ENCODE measurements at places on chromosomes 5 and 9.

GRCh38 chr5:146947181-146947941 is 68.8 kb upstream of the PPP2R2B start:
- no peak for DNase-seq

DNA sequence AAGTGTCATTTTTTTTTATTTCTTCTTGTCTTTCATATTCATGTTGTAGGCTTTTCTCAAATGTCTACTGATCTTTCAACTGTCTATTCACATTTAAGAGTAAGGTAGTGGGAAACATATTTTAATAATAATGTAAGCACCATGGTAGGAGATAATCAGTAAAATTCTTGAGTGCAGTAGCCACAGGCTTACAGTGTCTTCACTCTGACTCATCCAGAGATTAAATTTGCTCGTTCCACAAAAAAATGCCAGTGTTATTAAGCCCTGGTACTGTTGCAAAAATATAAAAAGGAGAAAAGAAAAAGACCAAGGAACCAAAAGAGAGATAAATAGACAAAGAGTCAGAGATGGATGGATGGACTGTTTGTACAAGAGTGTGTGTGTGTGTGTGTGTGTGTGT is 43.0 kb downstream of the PARP8 start:
- DNase-seq = no peak

GRCh38 chr5:38404667-38405276 is 146.4 kb downstream of the EGFLAM start:
- no peak for DNase-seq

DNA sequence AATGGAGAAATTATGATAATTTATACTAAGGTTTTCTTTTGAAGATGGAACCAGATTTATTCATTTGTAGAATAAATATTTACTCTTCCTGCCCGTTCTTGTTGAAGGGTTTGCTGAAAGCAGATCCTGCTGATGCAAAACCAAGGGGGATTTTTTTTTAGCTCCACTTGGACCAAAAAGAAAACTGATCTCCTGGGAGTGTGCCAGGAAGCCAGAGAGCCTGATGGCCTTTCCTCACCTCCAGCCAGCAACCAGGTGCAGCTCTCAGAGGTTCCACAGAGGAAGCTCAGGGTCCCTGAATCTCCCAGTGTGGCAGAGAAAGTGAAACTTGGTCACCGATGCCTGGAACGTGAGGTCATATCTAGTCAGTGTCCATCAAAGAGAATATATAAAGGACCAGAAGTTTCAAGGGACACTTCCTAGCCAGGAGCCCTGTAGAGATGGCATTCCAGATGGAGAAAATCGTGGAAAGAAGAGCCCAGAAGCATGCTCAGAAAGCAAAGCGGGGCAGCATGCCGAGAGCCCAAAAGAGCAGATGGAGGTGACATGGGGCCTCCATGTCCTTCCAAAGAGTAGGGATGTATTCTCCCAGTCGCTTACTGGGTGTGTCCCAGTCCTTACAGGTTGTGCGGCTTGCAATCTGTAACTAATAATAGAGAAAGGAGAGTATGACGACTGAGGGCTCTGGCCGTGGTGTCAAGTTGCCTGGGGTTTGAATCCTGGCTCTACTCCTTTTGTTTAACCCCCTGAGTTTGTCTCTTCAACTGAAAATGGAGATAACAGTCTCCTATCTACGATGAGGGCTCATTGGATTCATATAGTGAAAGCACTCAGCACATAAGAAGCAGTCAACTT is 12.2 kb downstream of the AFAP1L1 start:
- DNase-seq = no peak

- DNase-seq = no peak
Observed at GRCh38 chr5:137375741-137376526, 123.2 kb downstream of the SPOCK1 start.

DNA sequence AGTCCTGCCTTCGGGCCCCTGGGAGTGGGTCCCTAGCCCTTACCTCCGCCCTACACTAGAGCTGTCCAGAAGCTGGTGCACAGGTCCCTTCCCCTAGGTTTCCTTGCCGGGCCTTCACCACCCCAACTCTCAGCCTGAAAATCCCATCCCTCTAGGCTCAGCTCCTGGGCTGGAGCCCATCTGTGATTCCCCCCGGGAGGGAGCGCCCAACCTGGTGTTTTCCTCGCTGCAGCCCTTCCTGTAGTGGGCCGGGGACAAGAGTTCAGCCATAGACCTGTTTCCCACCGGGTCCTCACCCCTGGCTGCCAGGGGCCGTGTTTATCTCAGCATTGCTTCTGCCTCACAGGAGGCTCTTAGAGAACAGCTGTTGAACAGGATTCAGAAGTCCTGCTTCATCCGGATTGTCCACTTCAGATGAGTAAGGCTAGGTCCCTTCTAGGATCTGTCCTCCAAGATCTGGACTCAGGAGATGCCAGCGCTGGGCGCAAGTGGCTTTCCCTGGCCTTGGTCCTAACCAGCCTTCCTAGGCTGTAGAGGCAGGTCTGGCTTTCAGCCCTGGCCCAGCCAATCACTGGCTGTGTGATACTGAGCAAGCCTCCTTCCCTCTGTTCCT is 965 bp downstream of the GLIPR2 start:
- no peak for DNase-seq

- no peak for DNase-seq
Observed at GRCh38 chr9:85421641-85422040, 320.1 kb downstream of the AGTPBP1 start.

- no peak for DNase-seq
Observed at GRCh38 chr5:147887026-147887627, 8.6 kb downstream of the SCGB3A2 start.

DNA sequence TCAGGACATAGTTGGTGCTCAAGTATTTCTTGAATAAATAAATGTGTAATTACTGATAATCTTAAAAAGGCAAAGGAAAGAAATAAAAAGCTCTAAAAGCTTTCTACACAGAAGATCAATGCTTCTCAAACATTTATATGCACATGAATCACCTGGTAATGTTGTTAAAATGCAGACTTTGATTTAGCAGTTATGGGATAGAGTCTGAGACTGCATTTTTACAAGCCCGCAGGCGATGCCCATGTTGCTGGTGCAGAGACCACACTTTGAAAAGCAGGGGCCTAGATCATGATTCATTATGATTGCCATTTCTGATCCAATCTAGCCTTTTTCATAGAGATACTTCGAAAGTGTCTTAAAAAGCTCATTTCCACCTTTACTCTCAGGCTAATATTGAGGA is 3.5 kb upstream of the CCDC152 start:
- DNase-seq = no peak

DNA sequence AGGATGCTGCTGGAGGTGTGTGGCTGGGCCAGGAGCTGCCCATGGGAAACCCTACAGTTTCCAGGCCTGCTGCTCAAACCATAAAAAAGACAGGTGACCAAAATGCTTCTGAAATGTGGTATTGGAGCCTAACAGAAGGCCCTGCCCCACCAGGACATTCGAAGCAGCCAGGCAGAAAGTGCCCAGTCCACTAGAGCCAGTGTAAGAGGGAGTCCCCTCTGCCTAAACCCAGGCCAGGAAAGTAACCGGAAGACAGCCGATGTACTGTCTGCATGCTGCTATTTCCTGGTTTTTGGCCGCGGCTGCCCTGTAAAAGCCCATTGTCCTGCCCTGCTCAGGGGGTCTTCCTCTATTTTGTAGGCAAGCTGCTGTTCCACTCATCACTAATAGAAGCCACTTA is 150.7 kb upstream of the IRX2 start:
- no peak for DNase-seq

DNA sequence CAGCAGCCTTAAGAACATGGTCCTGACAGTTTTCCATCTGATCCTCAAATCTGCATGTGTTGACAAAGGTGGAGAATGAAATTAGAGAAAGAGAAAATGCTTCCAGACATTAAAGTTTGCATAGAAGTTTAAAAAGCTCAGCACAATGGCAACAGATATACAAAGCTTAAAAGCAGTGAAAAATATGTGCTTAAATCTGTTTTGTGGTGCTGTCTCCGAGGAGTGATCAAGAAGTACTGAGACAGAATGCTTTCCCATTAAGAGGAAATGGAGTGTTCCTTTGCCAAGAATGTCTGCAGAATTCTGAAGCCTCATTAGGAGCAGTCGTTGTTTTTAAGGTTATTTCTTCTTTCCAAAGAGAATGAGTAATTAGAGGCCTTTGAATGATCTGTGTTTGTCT is 131.4 kb downstream of the MCTP1 start:
- no peak for DNase-seq

- DNase-seq = no peak
Observed at GRCh38 chr5:147949711-147950573, 43.6 kb upstream of the C5orf46 start.

- no peak for DNase-seq
Observed at GRCh38 chr9:108727580-108728111, 128.1 kb downstream of the ACTL7B start.

DNA sequence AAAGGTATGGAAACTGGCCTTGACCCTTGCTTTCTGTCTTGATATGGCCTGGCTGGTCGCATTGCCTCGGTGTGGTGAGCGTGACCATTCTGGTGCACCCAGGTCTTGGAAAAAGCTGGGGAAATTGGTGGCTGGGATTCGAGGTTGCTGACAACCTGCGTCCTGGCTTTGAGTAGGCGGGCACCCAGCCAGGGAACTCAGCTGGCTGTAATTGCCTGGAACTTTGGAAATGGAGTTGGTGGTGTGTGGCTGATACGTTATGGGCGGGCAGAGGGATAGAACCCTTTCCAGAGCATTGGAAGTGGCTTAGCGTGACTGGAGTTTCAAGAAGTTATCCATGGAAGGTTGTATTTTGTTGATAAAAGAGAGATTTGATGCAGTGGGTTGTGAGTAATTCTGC is 35.2 kb downstream of the KCNMB1 start:
- no peak for DNase-seq

DNA sequence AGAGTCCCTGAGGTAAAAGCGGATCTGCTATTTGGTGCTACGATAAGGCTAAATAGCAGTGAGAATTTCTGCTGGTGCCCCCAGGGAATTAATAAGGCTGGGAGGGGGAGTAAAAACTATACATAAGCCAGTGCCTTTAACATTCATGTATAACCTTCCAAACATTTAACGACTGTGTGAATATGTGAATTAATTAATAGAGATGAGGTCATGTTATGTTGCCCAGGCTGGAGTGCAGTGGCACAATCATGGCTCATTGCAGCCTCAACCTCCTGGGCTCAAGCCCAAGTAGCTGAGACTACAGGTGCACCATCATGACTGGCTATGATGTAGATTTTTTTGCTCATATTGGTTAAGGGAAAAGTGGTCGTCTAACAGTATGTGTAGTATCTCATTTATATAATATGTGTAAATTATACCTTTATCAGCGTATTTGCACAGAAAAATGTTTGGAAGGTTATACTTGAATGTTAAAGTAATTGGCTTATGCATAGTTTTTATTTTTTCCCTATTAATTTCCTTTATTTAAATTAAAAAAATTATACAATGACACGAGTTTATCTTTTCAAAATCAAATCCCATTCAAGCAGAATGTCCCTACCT is 64.6 kb downstream of the EHMT1 start:
- DNase-seq = no peak

- DNase-seq = no peak
Observed at GRCh38 chr9:95116002-95116807, 201.3 kb downstream of the FANCC start.

DNA sequence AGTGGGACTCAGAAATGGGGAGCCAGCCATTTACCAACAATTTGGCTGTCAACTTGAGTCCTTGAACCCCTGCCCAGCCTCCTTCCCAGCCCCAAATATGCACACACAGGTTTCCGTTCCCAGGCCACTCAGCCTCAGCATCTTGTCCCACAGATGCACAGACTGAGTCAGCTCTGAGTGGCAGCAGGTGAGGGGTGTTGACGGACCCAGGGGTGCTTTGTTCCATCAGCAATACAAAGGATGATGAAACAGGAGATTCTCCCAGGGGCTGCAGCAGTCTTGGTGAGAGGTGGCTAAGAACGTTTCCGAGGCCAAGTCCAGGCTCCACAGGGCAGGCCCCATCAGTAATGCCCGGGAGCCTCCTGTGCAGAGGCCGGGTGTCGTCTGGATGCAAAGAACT is 4.9 kb upstream of the OLFM1 start:
- DNase-seq = no peak

- no peak for DNase-seq
Observed at GRCh38 chr9:15253197-15253596, 53.8 kb downstream of the TTC39B start.

GRCh38 chr9:34379334-34380033 is 2.8 kb upstream of the MYORG start:
- DNase-seq = peak; percentile 84
